ENCODE measurements at places on chromosomes 6 and 20. TPM values are rescaled to one million over a fixed set of nuclear protein-coding genes. Genes with fewer than 3 reads are reported as not detected.
A peak's percentile ranks its signal among the peaks of the same experiment; 100 is the strongest.

DNA sequence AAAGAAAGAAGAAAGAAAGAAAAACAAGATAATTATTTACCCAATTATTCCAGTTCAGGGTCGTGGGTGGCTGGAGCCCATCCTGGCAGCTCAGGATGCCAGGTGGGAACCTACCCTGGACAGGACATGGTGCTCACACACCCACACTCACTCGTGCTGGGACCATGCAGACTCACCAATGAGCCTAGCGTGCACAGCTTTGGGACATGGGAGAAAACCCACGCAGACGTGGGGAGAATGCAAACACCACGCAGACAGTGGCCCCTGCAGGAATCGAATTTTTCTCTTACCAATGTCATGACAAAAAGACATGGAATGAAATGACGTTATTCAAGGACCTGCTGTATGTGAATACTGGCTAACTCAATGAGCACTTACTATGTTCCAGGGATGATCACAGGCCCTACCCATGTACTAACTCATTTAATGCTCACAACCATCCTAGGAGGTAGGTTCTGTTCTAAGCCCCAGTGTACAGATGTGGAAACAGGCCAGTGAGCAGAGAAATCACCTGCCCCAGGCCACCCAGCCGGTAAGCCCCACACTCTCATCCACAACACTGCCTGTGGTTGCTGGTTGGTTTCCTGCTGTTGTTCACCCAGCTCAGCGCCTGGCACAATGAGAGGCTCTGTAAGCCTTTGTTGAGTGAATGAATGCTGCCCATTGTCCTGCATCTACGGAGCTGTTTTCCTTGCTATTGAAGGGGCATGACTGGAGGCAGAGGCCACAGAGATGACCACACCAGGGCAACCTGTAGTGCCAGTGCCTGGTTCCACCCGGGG, 6.8 kb upstream of the PI16 start:
- H3K36me3 ChIP-seq, result no peaks in the 10 kb centered on the region
- H3K4me1 ChIP-seq, result peaks cover 14% of the 10 kb centered on the region
- DNase-seq, result no peak
- no peak overlapping the region for H3K27ac ChIP-seq
- no peaks in the 10 kb centered on the region for H3K27me3 ChIP-seq

DNA sequence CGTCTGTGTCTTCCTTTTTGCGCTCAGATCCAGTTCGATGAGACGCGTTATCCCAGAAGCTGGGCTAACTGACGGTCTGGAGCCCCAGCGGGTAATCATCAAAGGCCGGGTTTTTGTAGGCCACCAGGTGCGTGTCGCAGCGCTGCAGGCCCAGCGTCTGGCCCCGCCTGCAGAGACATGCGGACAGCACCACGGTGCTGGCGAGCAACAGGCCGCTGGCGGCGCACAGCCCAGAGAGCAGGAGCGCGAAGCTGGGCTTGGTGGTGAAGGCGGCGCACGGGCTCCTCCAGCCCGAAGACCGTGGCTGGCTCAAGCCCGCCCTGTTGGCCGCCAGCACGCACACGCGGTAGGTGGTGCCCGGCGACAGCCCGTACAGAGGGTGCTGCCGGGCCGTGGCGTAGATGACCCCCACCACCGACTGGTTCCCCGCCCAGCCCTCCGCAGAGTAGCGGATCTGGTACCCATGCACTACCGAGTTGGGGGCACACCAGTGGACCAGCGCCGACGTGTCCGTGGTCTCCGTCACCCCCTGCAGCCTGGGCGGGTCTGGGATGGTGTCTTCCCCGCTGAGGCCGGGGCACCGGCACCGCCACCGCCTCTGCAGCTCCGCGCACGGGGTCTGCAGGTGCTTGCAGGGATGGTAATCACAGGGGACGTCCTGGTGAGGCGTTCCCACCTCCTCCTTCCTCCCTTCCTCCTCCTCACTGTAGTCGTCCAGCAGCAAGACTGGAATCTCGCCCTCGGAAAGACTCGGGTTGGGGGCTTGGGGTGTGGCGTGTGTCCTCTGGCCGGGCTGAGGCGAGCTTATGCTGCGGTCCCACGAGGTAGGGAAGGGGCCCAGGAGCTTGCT, 12.7 kb downstream of the LRRN4 start:
- no peak overlapping the region for H3K27ac ChIP-seq
- H3K36me3 ChIP-seq, result peaks cover 32% of the 10 kb centered on the region
- H3K4me3 ChIP-seq, result no peak overlapping the region
- no peak for DNase-seq
- H3K27me3 ChIP-seq, result no peaks in the 10 kb centered on the region

DNA sequence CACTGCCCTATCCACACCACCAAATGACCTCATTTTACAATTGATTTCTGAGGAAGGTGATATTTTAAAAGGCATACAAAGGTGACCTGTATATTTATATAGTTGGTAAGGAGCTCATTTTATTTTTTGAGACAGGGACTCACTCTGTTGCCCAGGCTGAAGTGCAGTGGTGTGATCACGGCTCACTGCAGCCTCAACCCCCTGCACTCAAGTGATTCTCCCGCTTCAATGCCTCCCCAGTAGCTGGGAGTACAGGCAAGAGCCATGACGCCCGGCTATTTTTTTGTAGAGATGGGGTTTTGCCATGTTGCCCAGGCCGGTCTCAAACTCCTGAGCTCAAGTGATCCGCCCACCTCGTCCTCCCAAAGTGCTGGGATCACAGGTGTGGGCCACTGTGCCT, 13.0 kb downstream of the NCOA5 start:
- peaks cover 22% of the 10 kb centered on the region for H3K36me3 ChIP-seq
- H3K27me3 ChIP-seq, result no peaks in the 10 kb centered on the region
- H3K4me1 ChIP-seq, result peaks cover 5% of the 10 kb centered on the region
- H3K27ac ChIP-seq, result no peak overlapping the region

GRCh38 chr20:50368813-50369224, 141.4 kb upstream of the PTPN1 start:
- peak; percentile 65 for DNase-seq
- no peaks in the 10 kb centered on the region for H3K27me3 ChIP-seq
- no peak overlapping the region for H3K4me3 ChIP-seq
- no peaks in the 10 kb centered on the region for H3K36me3 ChIP-seq

GRCh38 chr6:38527371-38527770, 112.4 kb downstream of the BTBD9 start:
- H3K27ac ChIP-seq, result no peak overlapping the region
- no peaks in the 10 kb centered on the region for H3K27me3 ChIP-seq
- H3K4me3 ChIP-seq, result no peak overlapping the region
- DNase-seq, result no peak

GRCh38 chr6:166627033-166627874, at the start of gene RPS6KA2:
Gene RPS6KA2, minus strand, starts transcription at chr6:166627251. Its CDS starts 232 bp downstream, at chr6:166627019.
- no peaks in the 10 kb centered on the region for H3K27me3 ChIP-seq
- peaks cover 42% of the 10 kb centered on the region for H3K4me1 ChIP-seq
- peak within 1 kb of the TSS; percentile 88 for H3K27ac ChIP-seq
- DNase-seq, result peak; percentile 99

GRCh38 chr6:83057705-83058321, 7.8 kb downstream of the UBE3D start:
- peaks cover 5% of the 10 kb centered on the region for H3K4me1 ChIP-seq
- no peaks in the 10 kb centered on the region for H3K36me3 ChIP-seq
- H3K27me3 ChIP-seq, result no peaks in the 10 kb centered on the region
- no peak for DNase-seq
- no peak overlapping the region for H3K4me3 ChIP-seq

DNA sequence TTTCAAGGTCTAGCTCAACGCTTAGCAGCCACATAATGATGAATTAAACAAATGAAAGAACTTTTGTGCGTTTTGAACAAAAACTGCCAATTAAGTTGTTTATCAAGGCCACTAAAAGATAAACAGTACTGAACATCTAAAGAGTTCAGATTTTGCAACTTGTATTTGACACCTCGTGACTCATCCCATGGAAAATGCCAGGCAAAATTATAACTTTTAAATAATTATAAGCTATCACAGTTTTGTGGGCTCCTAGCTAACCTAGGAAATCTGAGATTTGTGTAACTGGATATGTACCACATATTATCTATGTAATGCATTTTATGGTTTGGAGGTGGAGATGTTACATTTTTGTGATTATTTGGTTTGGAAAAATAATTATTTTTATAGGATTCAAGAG, 9.6 kb upstream of the BAG2 start:
- no peaks in the 10 kb centered on the region for H3K27me3 ChIP-seq
- no peak overlapping the region for H3K27ac ChIP-seq
- no peak overlapping the region for H3K4me3 ChIP-seq
- DNase-seq, result no peak

DNA sequence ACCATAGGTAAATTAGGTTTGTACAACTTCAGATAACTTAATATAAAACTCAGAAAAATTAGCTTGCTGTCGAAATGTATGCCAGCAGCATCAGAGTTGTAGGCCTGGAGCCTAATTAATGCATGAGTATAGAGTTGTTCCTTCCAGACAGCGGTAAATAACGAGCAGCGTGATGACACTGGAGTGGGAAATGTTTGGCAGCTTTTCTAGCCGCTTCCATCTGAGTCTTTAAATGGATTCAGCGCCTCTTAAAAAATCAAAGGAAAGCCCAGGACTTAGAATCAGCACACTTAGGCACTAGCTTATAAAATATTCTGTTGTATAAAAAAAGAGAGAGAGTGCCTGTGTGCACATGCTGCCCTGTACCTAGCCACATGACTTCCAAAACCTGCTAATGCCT, 43.7 kb upstream of the SYNJ2 start:
- no peak for DNase-seq
- no peaks in the 10 kb centered on the region for H3K4me1 ChIP-seq
- no peak overlapping the region for H3K4me3 ChIP-seq
- no peaks in the 10 kb centered on the region for H3K27me3 ChIP-seq
- peaks cover 32% of the 10 kb centered on the region for H3K36me3 ChIP-seq

DNA sequence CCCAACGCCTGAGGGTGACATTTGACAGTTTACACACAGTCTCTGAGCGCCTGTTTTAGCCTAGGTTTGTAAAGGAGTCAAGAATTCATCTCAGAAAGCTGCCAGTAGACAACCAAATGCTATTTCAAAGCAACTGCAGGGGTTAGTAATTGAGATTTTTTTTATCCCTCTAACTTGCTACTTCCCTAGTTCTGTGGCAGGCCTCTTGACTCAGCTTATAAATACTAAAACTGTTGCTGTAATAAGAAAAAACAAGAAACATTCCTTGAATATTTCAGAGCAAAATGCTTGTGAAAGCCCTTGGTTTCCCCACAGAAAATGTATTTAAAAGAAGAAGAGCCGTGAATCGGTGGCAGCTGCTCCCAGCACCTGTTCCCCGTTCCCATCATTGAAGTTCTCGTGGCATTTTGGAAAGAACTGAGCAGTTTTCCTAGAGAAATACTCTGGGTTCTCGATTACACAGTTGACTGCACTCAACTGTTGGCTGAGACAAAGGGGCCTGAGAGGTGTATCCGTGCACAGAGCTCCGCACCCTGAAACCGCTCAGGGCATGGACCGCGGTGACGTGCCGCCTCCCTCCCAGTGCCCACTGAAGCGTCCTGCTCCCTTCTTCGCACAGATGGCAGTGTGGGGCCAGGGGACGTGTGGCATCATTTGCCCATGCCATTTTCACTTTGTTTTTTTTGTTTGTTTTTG, 20.9 kb downstream of the DLL1 start:
- H3K4me3 ChIP-seq, result no peak overlapping the region
- H3K36me3 ChIP-seq, result no peaks in the 10 kb centered on the region
- H3K27ac ChIP-seq, result no peak overlapping the region
- H3K4me1 ChIP-seq, result no peaks in the 10 kb centered on the region

GRCh38 chr20:61052195-61052750, 199.8 kb upstream of the CDH4 start:
- no peak for DNase-seq
- no peaks in the 10 kb centered on the region for H3K27me3 ChIP-seq
- H3K36me3 ChIP-seq, result no peaks in the 10 kb centered on the region
- no peak overlapping the region for H3K27ac ChIP-seq

- H3K4me3 ChIP-seq, result peak overlapping the region; percentile 78
- DNase-seq, result no peak
- peak overlapping the region; percentile 50 for H3K27ac ChIP-seq
- H3K27me3 ChIP-seq, result no peaks in the 10 kb centered on the region
- H3K36me3 ChIP-seq, result no peaks in the 10 kb centered on the region
Observed at GRCh38 chr20:36862857-36863668, 12.9 kb upstream of the TLDC2 start.

DNA sequence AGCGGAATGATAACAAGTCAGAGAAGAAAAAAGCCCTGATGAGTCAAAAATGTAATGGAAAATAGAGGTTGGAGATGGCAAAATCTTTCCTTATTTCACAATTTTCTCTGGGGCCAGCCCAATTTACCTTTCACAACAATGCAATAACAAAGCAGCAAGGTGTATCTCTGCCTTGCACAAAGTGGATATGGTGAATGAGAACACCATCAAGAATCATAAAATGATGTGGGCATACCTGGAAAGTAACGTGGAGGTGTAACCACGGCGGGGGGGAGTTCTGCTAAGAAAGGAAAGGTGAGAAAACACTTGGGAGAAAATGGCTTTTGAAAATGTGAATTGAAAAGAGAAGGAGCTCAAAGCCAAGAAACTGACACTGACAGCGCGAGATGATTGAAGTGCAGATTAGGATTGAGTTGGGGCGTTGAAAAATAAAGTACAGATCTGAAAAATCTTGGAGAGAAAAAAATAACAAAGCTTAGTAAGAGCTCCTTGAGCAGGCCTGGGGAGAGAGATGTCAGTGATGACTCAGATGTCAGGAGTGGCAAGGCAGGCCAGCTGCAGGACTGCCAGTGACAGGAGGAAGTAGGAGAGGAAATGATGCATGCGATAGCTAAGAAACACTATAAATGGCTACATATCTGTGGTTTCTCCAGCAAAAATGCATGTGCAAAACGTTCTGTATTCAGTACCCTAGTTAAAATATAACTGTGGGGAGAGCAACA, 26.2 kb downstream of the ARHGAP18 start:
- DNase-seq, result peak; percentile 100
- peaks cover 38% of the 10 kb centered on the region for H3K4me1 ChIP-seq
- H3K4me3 ChIP-seq, result peak overlapping the region; percentile 25
- no peaks in the 10 kb centered on the region for H3K36me3 ChIP-seq

- H3K36me3 ChIP-seq, result no peaks in the 10 kb centered on the region
- DNase-seq, result no peak
- H3K4me3 ChIP-seq, result no peak overlapping the region
- no peak overlapping the region for H3K27ac ChIP-seq
- H3K27me3 ChIP-seq, result peaks cover 17% of the 10 kb centered on the region
Observed at GRCh38 chr6:168015482-168016175, 18.2 kb downstream of the KIF25 start.

- peaks cover 52% of the 10 kb centered on the region for H3K27me3 ChIP-seq
- H3K27ac ChIP-seq, result no peak overlapping the region
- peak overlapping the region; percentile 42 for H3K4me3 ChIP-seq
- H3K4me1 ChIP-seq, result peaks cover 5% of the 10 kb centered on the region
- peak; percentile 42 for DNase-seq
- H3K36me3 ChIP-seq, result no peaks in the 10 kb centered on the region
Observed at GRCh38 chr20:13221673-13222318, 722 bp downstream of the ISM1 start.

GRCh38 chr6:6730831-6731230, 142.3 kb downstream of the LY86 start:
- no peak overlapping the region for H3K4me3 ChIP-seq
- H3K36me3 ChIP-seq, result no peaks in the 10 kb centered on the region
- DNase-seq, result peak; percentile 91
- H3K4me1 ChIP-seq, result peaks cover 5% of the 10 kb centered on the region
- no peaks in the 10 kb centered on the region for H3K27me3 ChIP-seq
- H3K27ac ChIP-seq, result no peak overlapping the region

GRCh38 chr20:53194306-53195290, 222.4 kb downstream of the TSHZ2 start:
- no peak for DNase-seq
- H3K36me3 ChIP-seq, result no peaks in the 10 kb centered on the region
- H3K27me3 ChIP-seq, result no peaks in the 10 kb centered on the region
- no peak overlapping the region for H3K27ac ChIP-seq
- H3K4me3 ChIP-seq, result no peak overlapping the region

PRND gene
- not detected for total RNA-seq

LY6G6F gene
- not detected for total RNA-seq

LPA gene
- not detected for total RNA-seq

GPSM3 gene
- 10.2 TPM for total RNA-seq

SNPH gene
- total RNA-seq, result 7.9 TPM

HLA-DQA1 gene
- total RNA-seq, result not detected

Data from astrocyte (in vitro differentiated cells and primary cell).